Upper lobe of left lung (tissue), 6 donors: ENCODE measurements at places on chromosomes 2 and 18.

GRCh38 chr2:88606371-88607030 lies 20.8 kb downstream of the EIF2AK3 start:
- DNase-seq, result no peak

- DNase-seq, result no peak
Observed at GRCh38 chr18:39660141-39660540, 2094.5 kb upstream of the CELF4 start.

GRCh38 chr2:100619951-100620350 lies 57.2 kb downstream of the PDCL3 start:
- DNase-seq, result no peak

DNA sequence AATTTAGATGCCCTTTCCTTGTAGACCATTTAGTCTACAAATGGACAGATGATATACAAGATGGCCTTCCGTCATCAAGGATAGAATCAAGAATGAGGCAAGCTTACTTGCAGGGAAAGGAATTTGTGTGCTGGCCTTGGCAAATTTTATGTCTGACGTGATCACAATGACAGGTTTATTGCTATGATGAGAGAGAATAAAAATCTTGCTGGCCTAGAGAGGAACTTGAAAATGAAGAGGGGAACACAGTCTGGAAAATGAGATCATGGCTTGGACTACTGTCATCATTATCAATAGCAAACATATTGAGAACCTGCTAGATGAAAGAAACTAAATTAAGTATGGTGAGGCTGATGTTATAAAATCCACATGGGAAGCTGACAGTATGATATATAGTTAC lies 66.0 kb downstream of the CSRNP3 start:
- no peak for DNase-seq

DNA sequence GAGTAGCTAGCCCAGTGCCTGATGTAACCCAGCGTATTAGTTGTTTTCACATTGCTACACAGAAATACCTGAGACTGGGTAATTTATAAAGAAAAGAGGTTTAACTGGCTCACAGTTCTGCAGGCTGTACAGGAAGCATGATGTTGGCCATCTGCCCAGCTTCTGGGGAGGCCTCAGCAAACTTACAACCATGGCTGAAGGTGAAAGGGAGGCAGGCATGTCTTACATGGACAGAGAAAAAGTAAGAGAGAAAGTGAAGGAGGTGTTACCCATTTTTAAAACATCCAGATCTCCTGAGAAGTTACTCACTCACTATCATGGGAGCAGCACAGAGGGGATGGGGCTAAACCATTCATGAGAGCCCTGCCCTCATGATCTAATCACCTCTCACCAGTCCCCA lies 6.1 kb upstream of the CYRIA start:
- no peak for DNase-seq

DNA sequence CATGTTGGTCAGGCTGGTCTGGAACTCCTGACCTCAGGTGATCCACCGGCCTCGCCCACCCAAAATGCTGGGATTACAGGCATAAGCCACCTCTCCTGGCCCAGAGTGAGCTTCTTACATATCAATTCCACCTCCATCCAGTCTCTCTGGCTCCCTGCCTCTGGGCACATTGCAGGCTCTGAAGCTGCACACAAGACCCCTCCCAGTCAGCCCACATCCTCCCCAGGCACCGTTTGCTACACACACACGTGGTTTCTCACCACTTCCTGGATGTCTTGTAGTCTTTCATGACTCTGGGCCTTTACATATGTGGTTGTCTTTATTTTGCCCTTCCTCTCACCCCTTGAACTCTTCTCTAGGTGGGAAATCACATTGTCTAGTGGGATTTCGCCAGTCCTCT lies 64.0 kb upstream of the CABLES1 start:
- no peak for DNase-seq

DNA sequence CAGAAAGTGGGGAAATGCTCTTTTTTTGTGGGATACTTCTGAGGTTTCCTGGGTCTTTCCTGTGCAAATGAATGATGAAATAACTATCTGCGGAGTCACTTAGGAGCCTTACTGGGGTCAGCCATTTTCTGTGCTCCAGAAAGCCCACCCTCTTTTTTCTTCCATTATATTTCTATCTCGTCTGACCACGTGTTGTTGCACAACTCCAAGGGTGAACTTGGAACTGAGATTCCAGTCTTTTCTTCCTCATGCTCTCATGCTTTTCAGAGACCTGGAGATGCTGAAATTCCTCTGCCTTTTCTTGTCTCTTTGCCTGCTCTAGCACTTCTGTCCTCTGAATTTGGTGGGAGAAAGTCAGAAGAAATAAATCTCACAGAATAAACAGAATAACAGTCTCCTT lies 4.8 kb upstream of the SCYGR5 start:
- DNase-seq, result no peak

- DNase-seq, result no peak
Observed at GRCh38 chr2:56084111-56084901, 99.5 kb upstream of the CCDC85A start.

DNA sequence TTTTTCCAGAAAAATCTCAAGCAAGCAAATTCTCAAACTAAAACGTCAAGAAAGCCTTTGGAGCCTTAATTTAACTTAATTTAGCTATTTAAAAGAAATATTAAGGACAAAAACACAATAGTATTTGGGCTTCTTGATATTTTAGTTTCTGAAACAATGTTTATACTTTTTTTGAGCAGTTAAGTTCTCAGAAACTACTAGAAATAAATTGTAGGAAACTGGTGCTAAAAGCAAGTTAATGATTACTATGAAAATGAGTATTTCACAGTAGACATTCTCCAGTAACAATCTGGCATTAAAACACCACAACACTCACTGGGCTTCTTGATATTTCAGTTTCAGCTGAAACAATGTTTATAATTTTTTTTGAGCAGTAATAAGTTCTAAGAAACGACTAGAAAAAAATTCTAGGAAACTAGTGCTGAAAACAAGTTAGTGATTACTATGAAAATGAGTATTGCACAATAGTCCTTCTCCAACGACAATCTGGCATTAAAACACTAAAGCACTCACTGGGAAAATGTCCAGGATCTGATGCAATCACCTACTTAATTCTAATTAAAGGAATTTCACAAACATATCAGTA lies 45.1 kb downstream of the TRAK2 start:
- no peak for DNase-seq

- DNase-seq, result no peak
Observed at GRCh38 chr2:118255771-118256372, 167.6 kb downstream of the INSIG2 start.

DNA sequence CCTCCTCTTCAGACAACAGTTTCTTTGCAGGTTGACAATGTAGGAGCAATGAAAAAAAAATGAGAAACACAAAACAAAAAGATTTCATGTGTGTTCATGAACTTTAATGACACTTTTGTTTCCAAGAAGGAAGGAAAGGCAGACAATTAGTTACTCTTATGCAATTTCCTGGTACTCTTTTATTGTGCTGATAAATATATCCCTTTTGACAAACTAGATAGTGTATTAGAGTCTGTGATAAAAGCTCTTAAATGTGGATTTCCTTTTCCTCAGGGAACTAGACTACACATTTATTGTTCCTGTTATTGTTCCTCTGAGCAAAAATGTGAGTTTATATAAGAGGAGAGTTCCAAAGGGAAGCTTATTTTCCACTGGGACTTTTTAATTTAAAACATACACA lies 188.7 kb upstream of the NRXN1 start:
- no peak for DNase-seq

GRCh38 chr2:216327447-216327935 lies 44.8 kb downstream of the MARCHF4 start:
- no peak for DNase-seq

- DNase-seq, result no peak
Observed at GRCh38 chr2:197626965-197627625, 48.3 kb downstream of the RFTN2 start.

GRCh38 chr2:16584084-16584483 lies 81.5 kb downstream of the CYRIA start:
- no peak for DNase-seq

- DNase-seq, result no peak
Observed at GRCh38 chr18:63061303-63061702, 258.3 kb downstream of the BCL2 start.

GRCh38 chr2:212414767-212415211 lies 123.8 kb downstream of the ERBB4 start:
- no peak for DNase-seq

- no peak for DNase-seq
Observed at GRCh38 chr18:36663312-36663711, 165.5 kb downstream of the TPGS2 start.

DNA sequence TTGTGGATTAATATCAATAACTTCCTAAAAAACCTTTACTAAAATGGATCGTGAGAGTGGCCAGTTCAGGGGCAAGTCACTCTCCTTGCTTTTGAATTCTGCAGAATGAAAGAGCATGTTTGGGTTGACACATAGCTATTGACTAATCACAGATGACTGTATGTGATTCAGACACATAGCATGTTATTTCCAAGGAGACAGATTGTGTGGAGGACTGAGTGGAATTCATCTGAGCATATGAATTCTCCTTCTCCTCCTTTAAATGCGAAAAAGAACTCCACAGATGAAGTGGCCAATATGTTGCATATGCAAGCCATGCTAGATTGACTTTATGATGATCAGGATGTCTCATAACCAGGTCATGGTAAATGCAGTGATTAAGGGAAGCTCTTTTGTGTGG lies 249.4 kb upstream of the FAM98A start:
- no peak for DNase-seq

DNA sequence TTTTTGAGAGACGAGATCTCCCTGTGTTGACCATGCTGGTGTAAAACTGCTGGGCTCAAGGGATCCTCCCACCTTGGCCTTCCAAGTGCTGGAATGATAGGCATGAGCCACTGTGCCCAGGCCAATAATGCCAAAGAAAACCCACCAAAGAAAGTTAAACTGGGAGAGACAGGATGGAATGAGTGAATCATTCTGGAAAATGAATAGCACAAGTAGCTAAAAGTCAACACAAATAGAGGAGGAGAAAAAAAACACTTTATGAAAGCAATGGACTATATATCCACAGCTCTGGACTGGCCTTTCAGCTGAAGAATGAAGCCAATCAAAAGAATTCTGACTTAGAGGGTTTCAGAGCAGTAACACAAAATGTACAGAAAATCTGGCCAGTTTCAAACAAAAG lies 23.9 kb downstream of the IAH1 start:
- no peak for DNase-seq

DNA sequence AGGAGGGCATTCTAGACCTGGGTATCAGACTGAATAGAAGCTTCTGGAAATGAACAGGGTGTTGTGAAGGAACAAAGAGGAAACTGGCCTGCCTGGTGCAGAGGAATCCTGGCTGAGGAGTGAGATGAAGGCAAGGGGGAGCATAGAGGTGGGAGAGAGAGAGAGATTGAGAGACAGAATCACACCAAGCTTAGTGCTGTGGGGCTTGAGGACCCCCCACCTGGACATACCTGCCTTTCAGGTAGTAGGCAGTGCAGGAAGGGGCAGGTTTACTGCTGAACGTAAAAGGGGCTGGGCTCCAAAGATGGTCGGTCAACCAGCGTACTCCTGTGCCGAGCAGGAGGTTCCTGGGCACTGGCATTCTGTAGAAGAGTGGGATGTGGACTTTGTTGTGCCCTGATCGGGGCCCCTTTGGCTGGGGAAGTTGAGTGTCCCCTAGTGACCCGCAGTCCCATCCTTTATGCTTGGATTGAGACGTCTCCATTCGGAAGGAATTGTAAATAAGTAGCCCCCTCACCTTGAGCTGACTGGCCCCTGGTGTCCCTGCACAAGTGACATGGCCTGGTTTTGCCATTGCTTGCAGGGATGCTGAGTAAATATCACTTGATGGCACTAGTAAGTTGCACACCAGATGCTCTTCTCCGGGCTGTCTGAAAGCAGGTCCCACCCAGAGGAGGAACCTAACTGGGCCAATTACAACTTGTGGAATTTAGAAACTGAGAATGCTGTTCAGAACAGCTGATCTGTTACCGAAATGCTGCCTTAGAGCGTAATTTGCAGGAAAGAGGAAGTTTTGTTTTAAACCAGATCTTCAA lies 1.4 kb downstream of the UBE2F start:
- no peak for DNase-seq

DNA sequence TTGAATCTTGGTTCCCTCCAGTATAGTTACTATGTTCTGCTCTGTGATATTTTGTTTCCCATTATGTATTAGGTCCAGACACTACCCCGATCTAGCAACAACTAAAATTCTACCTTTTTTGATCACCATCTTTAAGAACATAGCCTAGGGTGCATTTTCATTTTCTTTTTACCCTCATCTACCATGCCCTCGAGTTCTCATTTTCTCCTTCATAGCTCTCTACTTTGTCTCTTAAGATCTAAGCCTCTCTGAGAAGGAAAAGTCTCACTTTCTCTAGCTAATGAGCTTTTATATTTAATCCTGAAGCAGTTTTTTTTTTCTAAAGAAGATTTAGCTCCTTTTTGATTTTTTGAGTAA lies 1089.4 kb upstream of the SLC39A10 start:
- no peak for DNase-seq

DNA sequence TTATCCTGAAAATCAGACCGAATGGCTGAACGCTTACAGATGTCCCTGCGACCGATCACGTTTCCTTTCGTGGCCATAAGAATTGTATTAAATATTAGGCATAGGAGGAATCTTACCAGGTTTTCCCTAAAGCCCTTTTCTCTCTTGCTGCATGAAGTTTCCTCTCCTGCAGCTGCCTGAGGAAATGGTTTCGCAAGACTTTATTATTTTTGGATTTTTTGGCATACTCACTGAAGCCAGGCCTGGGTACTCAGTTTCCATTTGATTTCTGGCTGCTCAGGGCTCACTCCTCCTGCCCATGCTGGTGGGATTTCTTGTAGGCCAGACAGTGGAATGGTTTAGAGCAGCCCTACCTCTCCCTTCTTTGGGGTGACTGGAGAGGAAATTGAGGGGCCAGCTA lies 114.0 kb downstream of the KLHL29 start:
- DNase-seq, result no peak

DNA sequence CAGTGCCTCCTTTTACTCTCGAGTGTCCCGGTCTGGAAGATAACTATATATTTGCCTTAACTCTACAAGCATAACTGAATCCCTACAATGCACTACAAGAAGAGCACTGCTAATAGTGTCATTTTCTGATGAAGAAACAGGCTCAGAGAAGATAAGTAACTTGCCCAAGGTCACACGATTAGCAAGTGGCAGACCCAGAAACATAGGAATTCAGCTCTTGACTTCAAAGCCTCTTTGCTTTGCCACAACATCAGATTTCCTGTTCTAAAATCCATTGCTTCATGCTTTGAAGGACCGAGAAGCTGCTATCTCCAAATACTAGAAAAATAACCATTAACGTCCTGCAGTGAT lies 65.6 kb downstream of the HS1BP3 start:
- DNase-seq, result no peak

DNA sequence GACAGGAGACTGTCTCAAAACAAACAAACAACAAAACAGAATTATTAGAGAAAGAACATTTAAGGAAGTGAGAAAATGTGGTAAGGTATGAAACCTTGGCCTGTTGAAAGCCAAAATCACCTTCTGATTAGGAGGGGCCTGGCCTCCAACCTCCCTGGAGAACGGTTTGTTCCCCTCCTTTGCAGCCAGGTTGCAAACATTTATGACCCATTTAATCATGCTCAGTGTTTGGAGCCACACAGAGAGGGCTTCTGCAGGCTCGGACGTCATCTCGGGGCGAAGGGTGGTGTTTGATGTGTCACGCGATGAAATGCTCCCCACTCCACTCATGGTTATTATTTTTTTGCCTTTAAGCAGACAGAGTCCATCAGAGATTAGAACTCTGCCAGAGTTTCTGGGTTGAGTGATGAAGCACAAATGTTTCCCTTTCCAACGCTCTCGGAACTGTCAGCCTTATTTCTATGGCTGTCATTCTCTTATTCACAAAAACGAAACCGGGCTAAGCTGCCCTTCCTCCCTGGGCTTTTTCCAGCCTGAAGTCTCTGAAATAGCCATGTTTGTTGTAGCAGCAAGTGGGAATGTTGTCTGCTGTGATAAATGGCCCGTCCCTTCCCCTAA lies 33.6 kb upstream of the ROCK2 start:
- no peak for DNase-seq

GRCh38 chr18:6773777-6774176 lies 44.3 kb downstream of the ARHGAP28 start:
- no peak for DNase-seq
